Activated CD4-positive, alpha-beta T cell treated with anti-CD3 and anti-CD28 coated beads for 36 hours (primary cell): ENCODE measurements at places on chromosomes 2 and 18. TPM values are rescaled to one million over a fixed set of nuclear protein-coding genes. Genes with fewer than 3 reads are reported as not detected.

AQP12B gene
- not detected for total RNA-seq

DNA sequence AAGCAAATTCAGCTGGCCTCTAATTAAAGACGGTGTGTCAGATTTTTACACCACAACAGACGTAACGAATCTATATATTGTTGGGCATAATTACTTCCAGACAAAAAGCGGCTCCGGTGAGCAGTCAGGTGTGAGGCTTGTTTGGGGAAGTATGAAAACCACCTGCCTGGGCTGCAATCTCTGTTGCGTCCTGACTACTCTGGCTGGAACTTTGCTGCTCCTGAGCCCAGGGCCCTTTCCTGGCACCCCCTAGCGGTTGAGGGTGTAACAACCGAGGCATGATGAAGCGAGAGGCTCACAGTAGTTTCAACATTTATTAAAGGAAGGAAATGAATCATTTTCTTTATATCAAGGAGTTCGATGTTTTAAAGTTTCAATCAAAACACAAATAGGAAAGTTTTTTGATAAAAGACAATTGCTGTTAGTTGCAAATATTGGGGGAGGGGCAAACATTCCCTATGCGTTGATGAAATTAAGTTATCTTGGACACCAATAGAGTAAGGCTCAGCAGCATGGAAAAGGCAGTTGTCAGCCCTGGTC is 10.6 kb upstream of the ITGB6 start:
- DNase-seq, result peak; percentile 88

- DNase-seq, result no peak
Measured at GRCh38 chr2:11667194-11667593, 2.8 kb downstream of the NTSR2 start.

DNA sequence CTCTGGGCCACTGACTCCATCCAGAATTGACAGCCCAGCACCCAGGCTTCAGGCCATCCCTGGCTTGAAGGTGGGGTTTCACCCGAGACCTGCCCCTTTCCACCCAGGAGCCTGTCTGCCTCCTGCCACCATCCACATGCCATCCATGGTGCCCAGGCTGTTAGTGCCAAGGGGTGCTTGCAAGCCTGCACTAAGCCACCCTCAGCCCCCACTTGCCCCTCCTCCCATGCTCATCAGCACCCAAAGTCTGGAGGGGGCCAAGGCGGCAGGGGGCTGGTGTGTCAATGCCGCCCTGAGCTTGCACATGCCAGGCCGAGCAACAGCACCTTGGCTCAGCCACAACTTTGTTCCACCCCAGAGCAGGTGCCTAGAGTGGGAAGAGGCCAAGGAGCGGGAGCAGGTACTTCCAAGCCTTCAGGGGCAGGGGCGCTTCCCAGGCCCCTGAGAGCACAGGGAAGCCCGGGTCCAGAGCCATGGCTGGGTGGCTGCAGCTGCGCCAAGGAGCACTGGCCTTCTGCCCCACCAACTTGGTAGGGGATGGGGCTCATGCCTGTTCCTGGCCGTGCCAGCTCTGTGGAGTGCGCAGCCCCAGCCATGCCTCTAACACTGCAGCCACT is 12.0 kb downstream of the SRD5A2 start:
- no peak for DNase-seq

DNA sequence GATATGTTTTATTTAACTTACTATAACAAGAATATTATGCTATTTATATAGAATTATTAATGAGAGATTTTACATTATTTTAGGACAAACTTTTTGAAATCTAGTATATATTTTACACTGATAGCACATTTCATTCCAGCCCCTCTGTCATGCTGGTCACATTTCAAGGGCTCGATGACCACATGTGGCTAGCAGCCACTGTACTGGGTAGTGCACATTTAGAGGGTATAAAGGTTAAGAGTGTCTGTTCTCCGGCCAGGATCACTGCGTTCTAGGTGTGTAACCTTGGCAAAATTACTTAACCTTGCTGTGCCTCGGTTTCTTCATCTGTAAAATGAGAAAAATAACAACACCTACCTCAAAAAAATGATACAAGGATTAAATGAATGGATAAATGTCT is 87.2 kb upstream of the TNP1 start:
- no peak for DNase-seq
